ENCODE measurements at places on chromosomes 7 and 10. TPM values are rescaled to one million over a fixed set of nuclear protein-coding genes. Genes with fewer than 3 reads are reported as not detected.

DNA sequence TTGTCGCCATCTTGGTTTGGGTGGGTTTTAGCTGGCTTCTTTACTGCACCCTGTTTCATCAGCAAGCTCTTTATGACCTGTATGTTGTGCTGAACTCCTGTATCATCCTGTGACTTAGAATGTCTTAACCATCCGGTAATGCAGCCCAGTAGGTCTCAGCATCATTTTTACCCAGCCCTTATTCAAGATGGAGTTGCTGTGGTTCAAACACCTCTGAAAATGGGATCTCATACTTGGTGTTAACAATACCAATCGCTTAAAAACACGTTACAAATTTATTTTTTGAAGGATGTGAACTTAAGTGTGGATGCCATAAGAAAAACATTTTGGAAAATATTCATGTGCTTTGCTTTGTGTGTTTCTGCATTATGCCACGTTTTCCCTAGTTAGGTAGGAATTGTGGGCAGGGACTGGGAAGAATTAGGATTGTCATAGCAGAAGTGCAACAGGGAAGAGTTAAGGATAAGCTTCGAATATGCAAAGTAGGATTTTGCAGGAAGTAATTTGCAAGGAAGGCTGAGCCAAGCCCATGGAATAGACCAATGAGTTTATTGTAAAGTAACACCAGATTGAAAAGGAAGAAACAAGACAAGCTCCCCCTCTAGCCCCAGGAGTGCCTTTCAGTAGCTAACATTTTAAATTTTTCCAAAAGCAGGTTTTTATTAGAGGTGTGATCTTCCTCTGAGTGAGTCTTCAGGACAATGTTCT is 56.4 kb downstream of the PRR15 start:
- DNase-seq = no peak

DNA sequence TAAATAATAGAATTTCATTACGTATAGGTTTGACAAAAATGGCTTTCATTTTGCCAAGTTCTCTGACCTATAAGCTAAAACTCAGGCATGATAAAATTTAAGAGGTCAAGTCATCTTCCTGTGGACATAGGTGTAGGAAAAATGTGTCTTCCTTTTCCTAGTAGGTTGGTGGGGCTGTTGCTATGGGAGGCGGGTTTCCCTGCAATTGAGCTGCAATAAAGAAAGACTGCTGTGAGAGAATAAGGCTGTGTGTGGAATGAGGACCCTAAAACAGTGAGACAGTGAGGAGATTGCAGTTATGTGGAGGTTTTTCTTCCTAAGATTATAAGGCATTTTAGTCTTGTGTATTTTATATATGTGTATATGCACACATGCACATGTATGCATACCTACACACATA is 13.0 kb upstream of the SEMA3A start:
- DNase-seq = no peak

DNA sequence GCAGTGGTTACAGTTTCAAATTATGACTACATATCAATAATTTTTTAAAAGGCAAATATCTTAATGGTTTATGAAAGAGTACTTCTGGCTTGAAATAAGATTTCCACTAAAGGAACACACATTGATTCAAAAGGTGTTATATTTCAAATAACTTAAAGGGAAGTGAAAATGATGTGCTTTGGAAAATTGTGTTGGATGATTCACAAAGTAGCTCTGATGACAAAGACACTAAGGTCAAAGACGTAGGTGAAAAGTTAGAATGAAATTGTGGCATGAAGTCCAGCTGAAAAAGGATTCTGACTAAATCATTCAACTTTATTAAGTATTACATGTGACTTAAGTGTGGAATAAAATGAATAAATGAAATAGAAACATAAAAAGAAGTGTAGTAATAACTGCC is 20.8 kb upstream of the OR2A5 start:
- no peak for DNase-seq

TSPAN15 gene
- 0.27 TPM for total RNA-seq

DNA sequence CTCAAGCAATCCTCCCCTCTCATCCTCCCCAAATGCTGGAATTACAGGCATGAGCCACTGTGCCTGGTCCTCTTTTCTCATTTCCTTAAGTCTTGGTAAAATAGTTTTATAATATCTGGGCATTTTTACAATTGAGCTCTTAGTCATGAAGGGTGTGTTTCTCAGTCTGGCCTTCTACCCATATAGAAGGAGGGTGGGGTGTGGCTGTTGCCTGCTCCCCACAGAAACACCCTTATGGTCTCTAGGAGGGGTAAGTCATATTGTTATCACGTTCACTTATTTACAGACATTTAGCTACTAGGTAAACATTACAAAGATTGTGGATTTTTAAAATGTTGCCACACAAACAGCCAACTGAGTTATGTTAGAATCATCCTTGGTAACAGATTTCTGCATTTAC is 6.7 kb upstream of the OTUD1 start:
- DNase-seq = peak; percentile 57

DNA sequence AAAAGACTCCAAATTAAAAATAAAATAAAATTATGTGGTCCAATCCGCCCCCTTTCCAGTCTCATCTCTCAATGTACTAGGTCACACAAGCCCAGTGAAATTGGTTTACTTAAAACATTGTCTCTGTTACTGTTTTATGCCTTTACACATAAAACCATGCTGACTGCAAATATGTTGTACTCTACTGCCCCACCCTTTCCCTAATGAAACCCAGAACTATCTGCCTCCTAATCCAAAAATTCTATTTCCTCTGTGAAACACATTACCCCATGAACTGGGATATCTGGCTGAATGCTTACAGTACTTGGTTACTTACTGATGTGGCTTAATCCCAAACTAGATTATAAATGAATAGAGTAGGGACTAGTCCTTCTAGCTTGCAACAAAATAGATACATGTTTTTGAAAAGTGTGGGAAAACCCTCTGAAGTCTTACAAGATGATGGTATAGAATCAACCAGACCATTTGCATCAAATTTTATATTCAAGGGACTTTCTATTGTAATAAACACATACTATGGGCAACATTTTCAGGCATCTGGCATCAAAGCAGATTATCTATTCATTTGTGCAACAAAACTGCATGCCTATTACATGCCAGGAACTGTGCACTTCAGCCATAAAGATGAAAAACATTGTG is 10.0 kb upstream of the KMT2E start:
- DNase-seq = peak; percentile 59

DNA sequence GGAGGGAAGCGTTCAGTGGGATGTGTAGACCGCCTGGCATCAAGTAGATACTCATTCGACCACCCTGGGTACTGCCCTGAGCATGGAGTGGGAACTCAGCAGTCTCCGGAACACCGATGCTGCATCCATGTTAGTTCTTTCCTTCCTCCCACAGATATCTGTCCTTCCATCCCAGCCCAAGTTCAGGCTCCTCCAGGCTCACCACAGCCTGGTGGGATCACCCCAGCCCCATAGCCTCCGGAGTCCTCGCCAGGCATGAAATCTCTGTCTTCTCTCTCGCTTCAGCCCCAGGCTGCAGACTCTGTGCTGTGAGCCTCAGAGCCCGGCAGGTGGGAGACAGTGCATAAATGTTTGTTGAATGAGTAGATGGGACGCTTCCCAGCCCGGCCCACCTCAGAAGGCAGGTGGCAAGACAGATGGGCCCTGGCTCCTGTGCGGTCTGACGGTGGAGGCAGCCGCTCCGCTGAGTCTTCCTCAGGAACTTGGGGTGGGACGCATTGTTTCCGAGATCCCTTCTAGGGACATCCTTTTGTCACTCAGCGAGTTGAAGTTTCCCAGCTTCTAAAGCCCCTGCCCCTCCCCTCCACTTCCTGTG is 42.9 kb downstream of the ELFN1 start:
- no peak for DNase-seq

DNA sequence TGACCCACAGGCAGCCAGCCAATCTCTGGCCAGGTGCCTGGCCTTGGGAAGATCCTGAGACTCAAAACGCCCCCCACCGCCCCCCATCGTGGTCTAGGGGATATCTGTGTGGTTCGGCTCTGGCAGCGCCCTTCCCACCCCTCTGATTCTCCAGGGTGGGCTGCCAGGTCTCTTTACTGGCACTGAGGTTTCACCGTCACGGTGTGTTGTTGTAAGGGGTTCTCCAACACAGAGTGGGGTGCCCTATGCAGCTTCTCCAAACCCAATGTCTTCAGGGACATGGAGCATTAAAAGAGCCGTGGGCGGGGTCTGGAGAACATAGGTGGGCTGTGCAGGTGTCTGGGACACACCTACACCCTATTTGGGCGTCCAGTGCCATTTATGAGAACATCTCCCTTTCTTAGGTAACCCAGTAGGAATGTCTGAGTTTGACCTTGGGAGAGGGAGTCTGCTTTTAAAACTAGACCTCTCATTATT is 1.5 kb downstream of the MAFK start:
- no peak for DNase-seq
